Stimulated activated CD4-positive, alpha-beta T cell treated with anti-CD3 and anti-CD28 coated beads, Interleukin-1b, Interleukin-23, amount 100 ng/mL, for 1 hour (primary cell): ENCODE measurements at places on chromosomes 1 and 21.

GRCh38 chr1:154837672-154838171 is 32.4 kb downstream of the KCNN3 start:
- DNase-seq = no peak

- no peak for DNase-seq
Measured at GRCh38 chr1:35899941-35900340, 16.9 kb downstream of the AGO1 start.

GRCh38 chr1:171787686-171788480 is 6.4 kb downstream of the METTL13 start:
- no peak for DNase-seq

DNA sequence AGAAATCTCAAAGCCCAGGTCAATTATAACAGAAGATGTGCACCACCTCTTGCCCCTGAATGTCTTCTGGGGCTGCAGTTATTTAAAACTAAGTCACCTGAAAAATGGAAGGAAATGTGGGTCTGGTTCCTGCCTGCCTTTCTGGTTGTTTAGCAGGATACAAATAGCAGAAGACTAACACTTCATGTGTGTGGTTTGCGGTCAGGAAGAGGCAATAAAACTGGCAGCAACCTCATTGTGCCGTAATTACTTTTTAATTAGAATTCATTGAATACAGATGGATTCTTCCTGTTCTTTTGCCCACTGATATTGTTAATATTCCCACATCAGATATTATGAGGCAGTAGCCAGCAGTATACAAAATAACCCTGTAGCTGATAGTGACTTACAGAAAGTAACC is 345.7 kb downstream of the ZNF326 start:
- no peak for DNase-seq

GRCh38 chr1:192485692-192486436 is 89.7 kb upstream of the RGS1 start:
- no peak for DNase-seq

- no peak for DNase-seq
Measured at GRCh38 chr1:97833881-97834280, 87.0 kb downstream of the DPYD start.

DNA sequence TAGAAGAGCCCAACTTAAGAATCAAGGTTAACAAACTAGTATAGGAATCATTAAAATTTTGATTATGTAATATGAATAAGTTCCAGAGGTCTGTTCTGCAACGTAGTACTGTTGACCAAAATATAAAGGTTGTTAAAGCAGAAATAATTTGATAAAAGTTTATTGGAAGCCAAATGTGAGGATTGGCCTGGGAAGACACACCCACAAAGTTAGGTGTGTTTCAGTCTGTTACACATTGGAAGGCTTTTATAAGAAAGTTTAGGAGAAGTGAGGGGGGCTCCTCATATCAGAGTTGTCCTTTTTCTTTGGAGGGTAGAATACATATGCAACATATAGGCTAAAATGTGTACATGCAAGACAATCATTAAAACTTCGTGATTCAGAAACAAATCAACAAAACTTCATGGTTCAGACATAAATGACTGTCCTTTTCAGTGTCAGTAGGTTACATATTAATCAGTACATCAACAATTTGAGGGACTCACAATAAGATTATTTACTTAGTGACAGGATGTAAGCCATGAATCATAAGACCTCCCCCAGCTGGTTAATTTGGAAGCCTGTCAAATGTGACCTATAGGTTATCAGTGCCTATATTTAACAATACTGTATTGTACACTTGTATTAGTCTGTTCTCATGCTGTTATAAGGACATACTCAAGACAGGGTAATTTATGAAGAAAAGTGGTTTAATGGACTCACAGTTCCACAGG is 245.0 kb upstream of the B3GALT2 start:
- no peak for DNase-seq

- DNase-seq = no peak
Measured at GRCh38 chr1:53703174-53703573, 35.8 kb downstream of the GLIS1 start.

DNA sequence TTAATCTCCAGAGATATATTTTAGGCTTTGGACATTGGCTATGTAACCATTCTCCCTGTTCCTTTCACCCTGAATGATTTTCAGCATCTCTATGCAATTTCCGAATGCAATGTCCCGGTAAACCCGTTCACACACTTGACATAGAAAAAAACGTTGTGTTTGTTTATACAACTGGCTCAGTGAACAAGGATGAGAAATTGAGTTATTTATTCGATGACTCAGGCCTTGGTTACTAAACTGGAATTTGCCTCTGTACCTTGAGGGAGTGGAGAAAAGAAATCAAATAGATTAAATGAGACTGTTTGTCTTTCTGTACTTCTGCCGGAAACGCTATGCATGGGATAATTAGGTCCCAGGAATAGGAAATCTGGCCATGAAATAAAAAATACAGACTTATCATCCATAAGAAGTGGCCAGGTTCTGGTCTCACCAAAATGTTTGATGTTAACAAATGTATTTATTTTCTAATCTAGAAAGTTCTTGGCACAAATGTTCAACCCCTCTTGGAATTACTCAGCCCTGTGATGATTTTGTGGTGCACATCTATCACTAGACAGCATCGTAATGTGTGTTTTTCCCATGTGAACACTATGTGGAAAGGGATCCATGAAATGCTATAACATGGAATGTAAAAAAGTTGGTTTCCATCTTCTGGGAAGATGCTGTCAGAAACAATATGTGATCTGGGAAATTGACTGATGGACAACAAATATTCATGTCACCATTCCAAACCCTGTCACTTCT is 253.9 kb downstream of the DUSP10 start:
- no peak for DNase-seq
